Stimulated activated CD8-positive, alpha-beta memory T cell treated with anti-CD3 and anti-CD28 coated beads, Interleukin-7, amount 100 ng/mL, for 4 hours (primary cell): ENCODE measurements at places on chromosomes 11 and 22.

GRCh38 chr11:29309992-29310391 is 706.8 kb downstream of the KCNA4 start:
- no peak for DNase-seq

GRCh38 chr11:77431813-77432212 is 42.1 kb downstream of the PAK1 start:
- DNase-seq = no peak

DNA sequence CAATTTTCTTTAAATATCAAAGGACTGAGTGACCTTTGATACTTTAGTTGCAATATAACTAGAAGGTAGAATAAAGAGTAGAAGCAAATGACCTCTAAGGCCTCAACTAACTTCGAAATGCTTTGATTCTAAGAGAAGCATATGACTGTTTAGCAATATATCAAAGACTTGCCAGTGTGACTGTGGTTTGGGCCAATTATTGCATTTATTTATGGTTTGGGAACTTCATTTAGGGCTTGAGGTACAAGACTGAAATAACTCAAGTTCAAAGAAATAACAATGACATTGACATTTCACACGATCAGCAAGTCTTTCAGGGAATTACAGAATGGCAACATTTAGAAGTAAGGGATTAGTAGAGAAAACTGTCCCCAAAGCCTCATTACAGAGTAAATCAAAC is 709.7 kb upstream of the LRRC4C start:
- DNase-seq = no peak

DNA sequence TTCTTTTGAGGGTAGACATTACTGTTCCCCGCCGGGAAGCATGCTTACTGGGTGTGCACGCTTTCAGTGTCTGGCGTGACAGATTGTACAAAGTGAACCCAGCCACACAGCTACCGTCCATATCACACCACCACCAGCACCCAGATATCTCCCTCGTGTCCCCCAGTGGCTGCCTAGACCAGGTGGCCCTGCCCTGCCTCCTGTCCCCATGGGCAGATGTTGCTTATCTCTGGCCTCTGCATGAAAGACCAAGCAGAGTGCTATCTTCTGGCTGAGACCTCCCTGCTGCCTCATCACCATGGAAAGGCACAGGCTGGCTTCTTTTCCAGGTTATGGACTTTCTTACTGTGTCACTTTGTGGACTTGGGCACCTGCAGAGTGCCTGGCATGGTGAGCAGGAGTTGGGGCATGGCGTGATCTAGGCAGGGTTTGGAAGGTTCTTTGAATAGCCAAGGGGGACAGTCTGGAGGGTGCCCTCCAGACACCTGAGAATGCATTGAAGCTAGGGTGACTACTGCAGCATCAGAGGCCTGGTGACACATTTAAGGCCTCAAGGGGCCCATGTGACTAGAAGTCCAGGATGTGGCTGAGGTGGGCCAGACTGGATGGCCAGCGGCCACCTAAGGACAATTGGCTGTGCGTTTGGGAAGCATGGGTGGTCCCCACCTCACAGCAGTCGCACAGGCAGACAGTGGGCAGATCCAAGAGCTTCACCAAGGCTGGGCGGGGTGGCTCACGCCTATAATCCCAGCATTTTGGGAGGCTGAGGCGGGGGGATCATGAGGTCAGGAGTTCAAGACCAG is 4.7 kb downstream of the TANGO2 start:
- DNase-seq = no peak

GRCh38 chr11:77677138-77677537 is 39.5 kb upstream of the CLNS1A start:
- no peak for DNase-seq

DNA sequence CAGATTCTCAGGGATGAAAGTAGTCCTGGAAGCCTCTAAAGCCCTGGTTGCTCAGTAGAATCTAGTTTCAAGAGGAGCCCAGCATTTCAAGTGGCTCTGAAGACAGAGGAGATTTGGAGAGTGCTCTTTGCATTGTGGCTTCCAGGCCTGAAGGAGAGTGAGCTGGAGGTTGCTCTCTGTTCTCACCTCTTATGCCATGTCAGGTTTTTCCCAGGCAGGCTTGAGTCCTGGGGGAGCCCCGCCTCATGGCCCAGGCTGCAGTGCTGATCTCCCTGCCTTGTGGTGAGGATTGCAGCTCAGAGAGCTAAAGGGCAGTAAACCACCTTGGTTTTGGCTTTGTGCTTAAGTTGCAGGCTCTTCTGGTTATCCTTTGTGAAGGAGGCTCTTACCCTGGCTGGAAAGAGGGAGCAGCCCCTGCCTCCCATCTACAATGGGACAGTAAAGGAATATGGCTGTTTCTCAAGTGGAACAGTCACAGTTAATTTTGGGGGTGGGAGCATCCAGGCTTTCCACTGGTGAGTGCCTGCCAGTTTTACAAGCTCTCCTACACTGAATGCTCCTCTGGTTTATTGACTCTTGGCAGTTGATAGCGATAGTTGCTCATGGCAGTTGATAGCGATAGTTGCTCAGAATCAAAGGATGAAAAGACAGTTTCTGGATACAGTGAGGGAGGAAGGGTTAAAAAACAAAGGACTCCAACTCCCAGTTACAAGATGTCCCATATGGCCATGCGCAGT is 32.6 kb downstream of the RCOR2 start:
- DNase-seq = no peak

DNA sequence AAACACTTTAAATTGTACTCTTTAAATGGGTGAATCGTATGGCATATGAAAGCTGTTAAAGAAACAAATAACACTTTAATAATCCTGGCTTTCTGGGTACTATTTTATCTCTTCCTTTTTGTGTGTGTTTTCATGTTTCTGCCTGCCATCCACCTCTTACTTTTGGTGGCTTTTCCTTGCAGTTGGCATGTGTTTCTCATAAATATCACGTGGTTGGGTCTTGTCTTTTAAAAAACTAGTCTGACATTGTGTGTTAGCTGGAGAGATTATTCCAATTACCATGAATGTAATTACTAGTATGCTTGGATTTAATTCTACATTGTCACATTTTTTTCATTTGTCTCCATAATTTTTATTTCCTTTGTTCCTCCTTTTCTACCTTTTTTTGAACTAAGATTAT is 262.9 kb upstream of the B3GAT1 start:
- no peak for DNase-seq

- DNase-seq = no peak
These were observed 4.4 kb downstream of the CAVIN3 start for GRCh38 chr11:6315811-6316425.

- peak; percentile 83 for DNase-seq
These were observed 114.1 kb downstream of the MICAL2 start for GRCh38 chr11:12224537-12224893.

DNA sequence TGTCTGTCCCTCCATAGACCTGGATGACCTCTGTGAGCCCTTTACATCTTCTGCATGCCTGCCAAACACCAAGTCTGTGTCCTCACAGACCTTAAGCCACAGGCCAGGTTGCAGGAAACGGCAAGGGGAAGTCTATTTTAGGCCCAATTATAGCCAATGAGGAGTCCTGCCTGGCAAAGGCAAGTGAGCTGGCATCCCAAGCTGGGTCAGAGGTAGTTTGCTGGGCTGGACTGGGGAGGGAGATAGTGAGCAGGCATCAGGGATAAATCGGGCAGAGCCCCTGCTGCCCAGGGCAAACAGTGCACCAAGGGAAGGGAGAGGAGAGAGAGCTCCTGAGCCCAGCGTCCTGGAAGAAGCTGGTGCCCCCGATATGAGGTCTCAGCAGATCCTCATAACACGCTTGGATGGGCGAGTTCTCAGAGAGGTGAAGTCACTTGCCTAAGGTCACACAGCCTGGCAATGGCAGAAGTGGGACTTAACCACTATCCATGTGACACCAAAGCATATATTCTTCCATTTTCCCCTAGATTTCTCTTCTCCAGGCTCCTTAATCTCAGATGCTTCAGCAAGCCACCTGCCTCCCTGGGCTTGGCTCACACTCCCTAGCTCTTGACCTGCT is 3.7 kb upstream of the RELT start:
- DNase-seq = no peak

GRCh38 chr11:113705871-113706655 is at the start of gene TMPRSS5:
TMPRSS5 (minus strand) TSS chr11:113706308; CDS start chr11:113706224, 84 bp downstream.
- DNase-seq = no peak

DNA sequence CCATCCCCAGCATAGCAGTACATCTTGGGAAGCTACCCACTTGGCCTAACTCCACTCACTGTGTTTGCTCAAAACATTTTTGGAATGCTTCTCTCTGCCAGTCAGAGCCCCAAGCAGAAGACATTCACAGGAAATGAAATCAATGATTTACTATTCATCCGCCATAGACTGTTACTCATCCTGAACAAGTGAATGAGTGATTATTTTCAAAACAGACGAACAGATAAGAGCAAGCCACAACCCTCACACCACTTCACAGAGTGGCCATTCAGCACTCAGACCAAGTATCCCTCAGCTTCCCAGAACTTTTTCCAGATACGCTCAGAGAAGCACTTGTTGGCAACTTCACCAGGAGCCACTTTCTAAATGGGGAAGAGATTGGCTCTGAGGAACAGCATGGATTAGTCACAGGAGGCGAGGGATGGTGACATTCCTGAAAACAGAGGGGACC is 13.0 kb upstream of the UBASH3B start:
- DNase-seq = no peak

GRCh38 chr11:72962084-72962483 is 147.9 kb downstream of the ATG16L2 start:
- no peak for DNase-seq

DNA sequence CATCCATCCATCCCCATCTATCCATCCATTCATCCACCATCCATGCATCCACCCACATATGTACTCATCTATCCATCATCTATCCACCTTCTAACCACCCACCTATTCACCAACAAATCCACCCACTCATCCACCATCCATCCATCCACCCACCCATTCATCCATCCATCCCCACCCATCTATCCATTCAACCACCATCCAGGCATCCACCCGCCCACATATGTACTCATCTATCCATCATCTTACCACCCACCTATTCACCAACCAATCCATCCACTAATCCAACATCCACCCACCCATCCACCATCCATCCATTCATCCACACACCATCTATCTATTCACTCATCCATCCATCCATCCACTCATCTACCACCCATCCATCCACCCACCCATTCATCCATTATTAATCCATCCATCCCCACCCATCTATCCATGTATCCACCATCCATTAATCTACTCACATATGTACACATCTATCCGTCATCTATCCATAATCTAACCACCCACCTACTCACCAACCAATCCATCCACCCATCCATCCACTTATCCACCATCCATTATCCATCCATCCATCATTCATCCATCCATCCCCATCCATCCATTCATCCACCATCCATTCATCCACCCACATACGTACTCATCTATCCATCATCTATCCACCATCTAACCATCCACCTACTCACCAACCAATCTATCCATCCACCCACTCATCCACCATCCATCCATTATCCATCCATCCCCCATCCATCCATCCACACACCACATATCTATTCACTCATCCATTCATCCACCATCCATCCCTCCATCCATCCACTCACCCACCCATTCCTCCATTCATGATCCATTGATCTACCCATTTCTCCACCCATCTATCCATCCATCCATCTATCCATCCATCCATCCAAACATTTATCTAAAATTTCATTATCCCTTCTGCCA is 940.0 kb downstream of the BRD1 start:
- no peak for DNase-seq

DNA sequence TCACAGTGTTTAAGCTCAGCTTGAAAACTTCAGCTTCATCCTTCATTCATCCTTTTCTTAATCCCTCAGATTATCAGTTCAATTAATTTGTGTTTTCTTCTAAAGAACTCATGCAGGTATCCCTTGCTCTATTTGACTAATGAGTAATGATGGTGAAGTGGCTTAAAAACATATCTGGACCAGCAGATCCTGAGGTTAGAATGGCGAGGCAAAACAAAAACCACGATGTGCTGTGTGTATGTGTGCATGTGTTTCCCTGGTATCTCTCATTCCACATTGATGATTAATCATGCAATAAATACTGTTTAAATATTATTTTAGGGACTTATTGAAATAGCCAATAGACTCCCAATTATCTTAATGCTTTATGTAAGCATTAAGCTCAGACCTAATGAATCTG is 437.0 kb downstream of the DYNC2H1 start:
- no peak for DNase-seq

- no peak for DNase-seq
These were observed 25.7 kb upstream of the KRTAP5-7 start for GRCh38 chr11:71501071-71501985.

- no peak for DNase-seq
These were observed 8.2 kb downstream of the SIRT3 start for GRCh38 chr11:227824-228379.
